WTC11 (cell line): ENCODE measurements at places on chromosomes 1 and 21.

GRCh38 chr1:236107121-236107907 is 35.0 kb upstream of the GPR137B start:
- no peak for DNase-seq

DNA sequence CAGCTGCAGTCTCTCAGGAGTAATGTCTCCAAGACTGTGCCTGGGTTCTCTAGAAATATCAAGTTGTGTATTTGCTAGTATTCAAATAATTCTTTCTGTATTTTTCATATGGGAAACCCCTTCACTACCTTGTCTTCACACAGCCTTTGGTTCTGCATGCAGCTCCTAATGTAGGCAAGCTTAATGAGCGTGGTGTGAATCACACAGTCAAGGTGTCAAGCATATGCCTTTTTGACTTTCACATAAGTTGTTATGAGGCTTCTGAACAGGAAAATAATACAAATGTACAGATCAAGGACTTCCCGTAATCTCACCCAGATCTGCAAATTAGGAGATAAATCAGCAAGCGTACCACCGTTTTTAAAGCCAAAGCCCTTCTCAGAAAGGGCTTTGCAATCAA is at the start of gene FCRL3:
Gene FCRL3, minus strand, starts transcription at position 38 of the 400 bp plus-strand sequence. CDS start 280 bp downstream, outside the sequence.
- DNase-seq = no peak

DNA sequence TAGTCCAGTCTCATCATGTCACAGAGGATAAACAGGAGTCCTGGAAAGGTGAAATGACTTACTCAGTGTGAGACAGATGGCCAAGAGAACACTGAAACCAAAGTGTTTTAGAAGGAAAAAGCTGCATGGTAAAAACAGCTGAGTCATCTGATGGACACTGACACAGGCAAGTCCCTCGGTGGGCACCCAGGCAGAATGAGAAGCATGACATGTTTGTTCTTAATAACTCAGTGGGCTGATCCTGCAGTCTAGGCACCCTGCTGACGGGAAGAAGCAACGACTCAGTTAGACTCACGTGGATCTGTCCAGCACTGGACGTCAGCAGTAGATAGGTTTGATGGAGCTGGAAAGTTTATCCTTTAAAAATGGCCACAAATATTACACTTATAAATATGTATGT is 116.9 kb downstream of the RGS7 start:
- DNase-seq = no peak

DNA sequence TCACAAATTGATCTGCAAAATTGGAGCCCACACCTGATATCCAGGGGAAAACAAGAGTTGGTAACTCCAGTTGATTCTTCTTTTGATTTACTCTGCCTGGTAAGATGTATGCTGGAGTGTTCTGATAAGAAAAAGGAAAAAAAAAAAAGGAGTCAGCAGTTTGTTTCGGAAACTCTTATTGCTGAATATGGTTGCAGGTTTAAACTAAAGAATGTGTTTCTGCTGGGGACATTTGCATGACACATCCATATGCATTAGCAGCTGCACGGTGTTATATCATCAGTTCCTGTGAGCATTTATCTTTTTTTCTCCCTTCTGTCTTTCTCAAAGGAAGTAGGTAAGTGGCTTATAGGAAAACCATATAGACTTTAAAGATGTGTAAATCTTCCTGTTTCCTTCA is 418.5 kb upstream of the ESRRG start:
- no peak for DNase-seq

DNA sequence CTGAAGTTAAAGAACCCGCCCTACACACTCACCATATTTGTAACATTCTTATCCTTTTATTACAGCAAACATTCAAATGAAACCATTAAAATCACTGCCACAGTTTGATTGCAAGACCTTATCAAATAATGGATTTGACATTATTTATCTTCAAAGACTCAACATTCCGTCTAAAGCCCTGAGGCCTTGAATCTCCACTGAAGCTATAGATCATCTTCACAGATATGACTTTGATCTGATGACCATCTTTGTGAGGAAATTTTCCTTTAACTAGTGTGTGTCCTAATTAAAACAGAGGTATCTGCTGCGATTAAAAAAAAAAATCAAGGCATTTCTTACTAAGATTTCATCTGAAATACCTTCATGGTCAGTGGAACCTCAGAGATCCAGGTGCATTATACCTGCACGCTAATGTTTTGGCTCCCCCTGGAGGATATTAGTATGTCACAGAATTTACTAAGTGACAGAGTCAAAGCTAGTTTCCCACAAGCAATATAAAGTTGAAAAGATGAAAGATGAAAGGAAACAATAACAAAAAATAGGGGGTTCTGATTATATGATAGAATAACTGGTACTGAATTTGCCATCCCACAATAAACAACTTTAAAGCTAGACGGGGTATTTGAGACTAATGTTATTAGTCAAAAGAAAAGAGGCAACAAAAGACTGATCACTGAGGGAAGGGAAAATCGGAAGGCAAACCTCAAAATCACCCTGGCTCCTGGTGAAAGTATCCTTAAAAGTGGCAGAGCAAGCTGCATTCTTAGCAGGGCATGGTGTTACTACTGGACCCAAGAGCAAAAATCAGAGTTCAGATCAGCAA is 923.4 kb downstream of the NCAM2 start:
- no peak for DNase-seq

DNA sequence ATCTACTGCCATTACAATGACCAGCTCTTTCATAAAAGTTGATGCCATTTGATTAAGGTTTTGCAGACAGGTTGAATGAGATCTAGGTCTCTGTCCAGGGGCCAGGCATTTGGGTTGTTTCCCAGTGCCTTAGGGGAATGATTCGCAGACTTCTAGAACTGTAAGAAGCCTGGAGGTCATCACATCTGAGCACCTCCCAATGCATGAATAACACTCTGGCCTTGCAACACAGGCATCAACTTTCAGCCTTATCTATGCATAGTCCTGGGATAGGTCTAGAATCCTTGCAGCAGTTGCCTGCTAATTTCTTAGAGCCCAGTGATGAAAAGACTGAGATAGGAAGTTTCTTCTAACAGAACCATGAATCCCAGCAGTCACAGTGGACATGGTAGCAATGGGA is 44.8 kb upstream of the KCND3 start:
- no peak for DNase-seq

DNA sequence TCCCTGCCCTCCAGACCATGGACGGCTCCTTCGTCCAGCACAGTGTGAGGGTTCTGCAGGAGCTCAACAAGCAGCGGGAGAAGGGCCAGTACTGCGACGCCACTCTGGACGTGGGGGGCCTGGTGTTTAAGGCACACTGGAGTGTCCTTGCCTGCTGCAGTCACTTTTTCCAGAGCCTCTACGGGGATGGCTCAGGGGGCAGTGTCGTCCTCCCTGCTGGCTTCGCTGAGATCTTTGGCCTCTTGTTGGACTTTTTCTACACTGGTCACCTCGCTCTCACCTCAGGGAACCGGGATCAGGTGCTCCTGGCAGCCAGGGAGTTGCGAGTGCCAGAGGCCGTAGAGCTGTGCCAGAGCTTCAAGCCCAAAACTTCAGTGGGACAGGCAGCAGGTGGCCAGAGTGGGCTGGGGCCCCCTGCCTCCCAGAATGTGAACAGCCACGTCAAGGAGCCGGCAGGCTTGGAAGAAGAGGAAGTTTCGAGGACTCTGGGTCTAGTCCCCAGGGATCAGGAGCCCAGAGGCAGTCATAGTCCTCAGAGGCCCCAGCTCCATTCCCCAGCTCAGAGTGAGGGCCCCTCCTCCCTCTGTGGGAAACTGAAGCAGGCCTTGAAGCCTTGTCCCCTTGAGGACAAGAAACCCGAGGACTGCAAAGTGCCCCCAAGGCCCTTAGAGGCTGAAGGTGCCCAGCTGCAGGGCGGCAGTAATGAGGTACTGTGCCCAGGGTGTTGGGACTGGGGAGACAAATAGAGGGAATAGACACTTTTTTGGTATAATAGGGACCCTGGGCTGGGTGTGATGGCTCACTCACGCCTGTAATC is 1.0 kb downstream of the ZBTB48 start:
- DNase-seq = no peak

DNA sequence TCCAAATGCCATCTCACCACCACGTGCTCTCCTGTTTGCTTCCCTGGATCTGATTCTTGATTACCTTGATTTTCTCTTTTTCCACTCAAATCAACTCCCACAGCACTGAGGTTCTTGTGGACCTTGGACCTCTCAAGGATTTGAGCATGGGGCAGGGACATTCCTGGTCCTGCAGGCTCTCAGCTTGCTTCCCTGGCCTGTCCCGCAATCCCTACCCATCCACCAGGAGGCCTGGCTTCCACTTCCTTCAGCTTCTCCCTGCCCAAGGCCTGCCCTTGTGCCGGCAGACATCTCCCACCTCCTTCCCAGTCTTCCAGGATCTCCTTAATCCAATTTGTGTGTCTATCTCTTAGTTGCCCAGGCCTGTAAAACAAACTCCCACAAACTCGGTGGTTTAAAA is 21.6 kb downstream of the PLA2G2A start:
- DNase-seq = peak; percentile 31

DNA sequence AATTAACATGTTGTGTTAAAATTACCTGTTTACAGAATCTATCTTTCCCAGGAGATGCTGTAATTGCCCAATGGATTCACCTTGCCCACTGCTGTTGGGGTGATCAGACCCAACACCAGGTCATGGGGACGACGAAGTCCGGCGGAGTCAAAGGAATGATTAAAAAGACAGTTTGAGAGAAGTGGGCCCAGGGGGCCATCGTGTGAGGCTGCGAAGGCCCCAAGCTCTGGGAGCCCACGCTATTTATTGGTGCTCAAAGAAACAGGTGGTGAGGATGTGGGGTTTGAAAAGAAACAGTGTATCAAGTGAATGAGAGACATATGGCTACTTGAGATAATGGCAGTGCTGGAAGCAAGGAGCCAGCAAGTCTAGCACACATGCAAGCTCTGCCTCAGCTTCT is 16.3 kb upstream of the L1TD1 start:
- no peak for DNase-seq

DNA sequence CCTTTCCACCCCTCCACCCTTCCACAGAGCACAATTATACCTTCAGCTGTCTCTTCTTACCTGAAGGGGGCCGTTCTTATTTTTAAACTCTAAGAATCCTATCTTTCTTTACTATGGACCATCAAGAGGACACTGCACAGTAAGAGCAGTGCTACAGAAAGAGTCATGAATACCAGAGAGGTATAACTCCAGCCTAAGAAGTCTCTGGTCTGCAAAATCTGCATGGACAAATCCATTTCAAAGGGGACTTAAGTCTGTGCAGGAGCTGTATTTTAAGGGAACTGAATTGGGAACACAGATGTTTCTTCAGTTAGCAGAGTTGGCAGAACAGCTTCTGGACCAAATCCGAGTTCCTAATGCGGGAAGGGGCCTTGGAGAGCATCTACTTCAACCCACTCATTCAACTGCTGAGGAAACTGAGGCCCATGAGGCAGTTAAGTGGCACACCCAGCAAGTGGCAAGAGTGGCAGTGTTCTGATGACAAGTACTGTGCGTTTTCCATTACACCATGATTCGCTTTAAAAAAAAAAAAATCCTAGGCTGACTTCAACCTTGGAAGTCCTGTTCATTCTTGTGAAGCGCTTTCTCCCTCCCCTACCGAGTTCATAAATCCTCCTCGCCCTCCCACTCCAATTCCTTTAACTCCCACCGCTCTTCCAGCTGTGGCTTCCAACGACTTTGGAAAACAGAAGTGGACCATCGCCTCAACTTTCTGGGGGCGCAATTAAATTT is 1.8 kb downstream of the PLPP3 start:
- DNase-seq = no peak

GRCh38 chr1:182552527-182552926 is 36.5 kb downstream of the RNASEL start:
- DNase-seq = no peak

DNA sequence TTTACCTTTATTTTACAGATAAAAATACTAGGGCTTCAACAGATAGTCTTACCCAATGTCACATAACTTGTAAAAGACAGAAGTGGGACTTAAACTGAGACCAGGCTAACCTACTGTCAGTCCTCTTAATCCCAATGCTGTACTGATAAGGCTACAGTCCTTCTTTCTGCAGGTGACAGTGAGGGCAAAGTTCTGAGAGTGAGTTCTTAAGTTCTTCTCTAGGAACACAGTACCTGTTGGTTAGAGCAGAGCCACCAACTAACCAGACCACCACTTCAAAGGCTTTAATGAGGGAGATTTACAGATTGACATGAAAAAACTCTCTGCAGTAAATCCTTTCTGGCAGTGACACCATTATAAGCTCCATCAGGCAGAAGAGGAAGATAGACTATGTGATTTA is 74.2 kb downstream of the SNX7 start:
- no peak for DNase-seq

DNA sequence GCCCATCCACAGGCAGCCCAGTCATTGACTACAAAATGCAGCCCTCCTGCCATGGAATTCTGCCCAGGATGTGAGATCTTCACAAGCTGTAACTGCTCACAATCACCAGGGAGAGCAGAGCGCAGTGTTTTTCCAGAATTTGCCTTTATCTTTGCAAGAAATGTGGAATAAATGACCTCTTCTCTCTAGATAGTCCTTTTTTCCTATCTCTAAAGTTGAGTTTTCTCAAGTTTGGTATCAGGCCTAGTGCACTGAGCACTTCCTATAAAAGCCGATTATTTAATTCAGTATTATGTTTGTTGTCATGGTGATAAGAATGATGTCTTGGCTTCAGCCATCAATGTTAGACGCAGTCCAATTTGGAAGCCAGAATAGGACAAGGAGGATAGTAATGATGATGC is 246.9 kb upstream of the IRF2BP2 start:
- DNase-seq = no peak

DNA sequence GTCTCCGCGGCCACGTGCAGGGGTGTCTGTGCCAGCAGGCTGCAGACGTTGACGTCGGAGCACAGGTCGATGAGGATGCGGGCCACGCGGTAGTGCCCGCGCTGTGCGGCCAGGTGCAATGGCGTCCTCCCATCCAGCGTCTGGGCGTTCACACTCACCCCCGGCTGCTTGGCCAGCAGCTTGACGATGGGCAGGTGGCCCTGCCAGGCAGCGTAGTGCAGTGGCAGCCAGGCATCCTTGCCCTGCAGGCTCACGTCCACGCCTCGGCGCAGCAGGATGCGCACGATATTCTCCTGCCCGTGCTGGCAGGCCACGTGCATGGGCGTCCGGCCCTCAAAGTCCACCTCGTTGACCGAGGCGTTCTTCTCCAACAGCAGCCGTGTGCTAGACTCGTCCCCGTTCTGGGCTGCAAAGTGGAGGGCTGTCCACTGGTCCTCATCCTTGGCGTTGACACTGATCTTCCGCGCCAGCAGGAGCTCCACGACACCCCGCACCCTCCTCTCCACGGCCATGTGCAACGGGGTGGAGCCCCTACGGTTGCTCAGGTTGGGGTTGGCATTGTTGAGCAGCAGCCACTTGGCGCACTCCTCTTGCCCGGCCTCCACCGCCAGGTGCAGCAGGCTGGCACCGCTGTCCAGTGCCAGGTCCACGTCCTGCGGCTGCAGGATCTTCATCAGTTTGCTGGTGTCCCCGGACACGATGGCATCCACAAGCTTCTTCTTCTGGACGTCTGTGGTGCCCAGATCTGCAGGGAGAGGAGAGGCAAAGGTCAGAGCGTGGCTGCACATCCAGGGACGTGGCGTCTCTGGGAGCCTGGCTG is 25.4 kb downstream of the RIPK4 start:
- DNase-seq = no peak
